ENCODE measurements at places on chromosomes 16 and 17. TPM values are rescaled to one million over a fixed set of nuclear protein-coding genes. Genes with fewer than 3 reads are reported as not detected.

The CORO1A gene
- 10.8 TPM for total RNA-seq

The SCGB1C2 gene
- not detected for total RNA-seq

The KRT222 gene
- total RNA-seq = 0.34 TPM

The ABCC12 gene
- total RNA-seq = not detected

The MYL4 gene
- 2.4 TPM for total RNA-seq

The PIPOX gene
- total RNA-seq = 3.1 TPM

The MYOCD gene
- total RNA-seq = 0.07 TPM

Data from type B pancreatic cell (in vitro differentiated cells).